ENCODE measurements at places on chromosomes 4 and X. TPM values are rescaled to one million over a fixed set of nuclear protein-coding genes. Genes with fewer than 3 reads are reported as not detected.

- no peak for DNase-seq
- H3K36me3 ChIP-seq = no peaks in the 10 kb centered on the region
- H3K27me3 ChIP-seq = no peaks in the 10 kb centered on the region
These were observed 34.0 kb downstream of the CENPU start for GRCh38 chr4:184699941-184700340.

GRCh38 chrX:47093248-47093647, 15.0 kb downstream of the RGN start:
- no peaks in the 10 kb centered on the region for H3K27me3 ChIP-seq
- H3K36me3 ChIP-seq = no peaks in the 10 kb centered on the region
- H3K4me1 ChIP-seq = no peaks in the 10 kb centered on the region
- no peak for DNase-seq
- no peak overlapping the region for H3K4me3 ChIP-seq

DNA sequence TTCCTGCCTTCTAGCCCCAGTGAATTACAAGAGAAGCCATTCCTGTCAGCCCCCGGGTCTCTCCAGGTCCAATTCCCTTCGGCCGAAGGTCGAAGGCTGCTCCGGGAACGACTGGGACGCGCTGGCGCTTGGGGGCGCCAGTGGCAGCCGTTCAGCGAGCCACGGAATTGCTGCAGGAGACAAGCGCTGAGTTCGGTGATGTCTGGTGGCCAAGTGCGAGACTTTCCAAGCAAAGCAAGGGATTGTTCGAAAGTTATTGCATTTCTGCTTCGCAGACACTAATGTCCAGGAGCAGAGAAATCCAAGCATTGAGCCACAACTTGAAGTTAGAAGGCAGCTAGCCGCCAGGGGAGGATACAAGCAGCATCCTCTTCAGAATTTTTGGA, 1.1 kb upstream of the DKK2 start:
- no peaks in the 10 kb centered on the region for H3K36me3 ChIP-seq
- peaks cover 25% of the 10 kb centered on the region for H3K4me1 ChIP-seq
- DNase-seq = peak; percentile 81

DNA sequence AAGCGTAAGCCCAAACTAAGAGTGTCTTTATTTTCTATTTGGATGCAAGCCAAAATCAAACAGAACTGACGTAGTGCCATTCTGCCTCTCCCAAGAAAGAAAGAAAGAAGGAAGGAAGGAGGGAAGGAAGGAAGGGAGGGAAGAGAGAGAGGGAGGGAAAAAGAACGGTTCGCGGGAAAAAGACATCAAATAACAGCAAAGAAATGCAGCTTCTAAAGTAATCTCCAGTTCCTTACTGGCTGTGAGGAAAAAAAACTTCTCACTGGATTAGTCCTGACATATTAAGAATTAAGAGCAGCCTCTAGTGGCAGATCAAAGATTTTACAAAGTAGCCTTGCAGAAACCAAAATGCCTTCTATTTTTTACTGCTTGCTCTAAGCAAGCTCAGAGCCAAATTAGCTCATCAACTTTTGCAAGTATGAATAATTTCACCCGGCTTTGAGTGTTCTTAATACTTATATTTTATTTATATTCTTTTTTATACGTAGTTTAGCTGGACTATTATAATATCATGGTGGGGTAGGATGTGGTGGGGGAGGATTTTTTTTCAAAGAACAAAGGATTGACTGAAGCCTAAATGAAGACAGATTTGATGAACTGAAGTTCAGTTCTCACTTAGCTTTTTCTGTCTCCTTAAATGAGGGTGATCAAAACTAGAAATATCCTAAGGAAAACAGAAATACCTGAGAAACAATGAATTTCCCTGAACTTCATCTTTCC, 36.6 kb downstream of the PITX2 start:
- H3K27me3 ChIP-seq = no peaks in the 10 kb centered on the region
- H3K36me3 ChIP-seq = no peaks in the 10 kb centered on the region
- no peak for DNase-seq
- H3K4me3 ChIP-seq = no peak overlapping the region

DNA sequence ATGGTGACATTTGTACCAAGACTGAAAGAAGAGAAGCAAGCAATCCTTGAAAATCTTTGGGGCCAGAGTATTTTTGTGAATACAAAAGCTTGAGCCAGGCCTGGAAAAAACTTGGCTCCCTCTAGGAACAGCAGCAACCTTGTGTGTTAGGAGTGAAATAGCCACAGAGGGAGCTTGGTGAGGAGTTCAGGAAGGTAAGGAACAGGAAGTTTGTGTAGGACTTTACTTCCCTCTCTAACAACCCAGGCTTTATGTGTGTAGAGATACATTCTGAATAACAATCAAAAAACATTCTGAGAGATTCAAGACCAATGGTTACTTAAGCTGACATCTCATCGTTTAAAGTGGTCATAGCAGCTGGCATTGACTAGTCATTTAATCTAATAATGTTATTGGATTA, 668.5 kb downstream of the PCDH18 start:
- H3K4me3 ChIP-seq = no peak overlapping the region
- no peaks in the 10 kb centered on the region for H3K36me3 ChIP-seq
- H3K27ac ChIP-seq = no peak overlapping the region
- DNase-seq = no peak

GRCh38 chr4:76197971-76198410, 15.6 kb downstream of the SCARB2 start:
- H3K36me3 ChIP-seq = peaks cover 12% of the 10 kb centered on the region
- no peak overlapping the region for H3K4me3 ChIP-seq
- no peak for DNase-seq
- peaks cover 73% of the 10 kb centered on the region for H3K4me1 ChIP-seq
- H3K27ac ChIP-seq = peak overlapping the region; percentile 79

- no peaks in the 10 kb centered on the region for H3K4me1 ChIP-seq
- H3K27me3 ChIP-seq = no peaks in the 10 kb centered on the region
- H3K27ac ChIP-seq = no peak overlapping the region
These were observed 459.7 kb downstream of the INPP4B start for GRCh38 chr4:142386449-142386848.

DNA sequence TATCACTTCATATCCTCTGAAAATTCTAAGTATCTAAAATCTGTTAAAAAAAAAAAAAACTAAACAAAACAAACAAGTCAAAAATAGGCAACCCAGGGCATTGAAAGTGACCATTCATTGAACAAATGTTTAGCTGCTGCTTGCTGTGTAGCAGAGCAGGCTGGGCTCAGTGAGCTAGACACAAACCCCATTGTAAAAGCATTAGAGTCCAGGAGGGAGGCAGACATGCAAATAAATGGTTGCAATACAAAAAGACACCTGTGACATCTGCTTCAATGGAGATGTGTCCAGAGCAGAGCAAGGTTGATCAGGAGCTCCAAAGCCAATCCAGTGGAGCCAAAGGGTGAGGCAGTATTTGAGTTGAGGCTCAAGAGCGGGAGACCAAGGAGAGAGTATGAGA, 267.3 kb upstream of the GATB start:
- H3K27ac ChIP-seq = no peak overlapping the region
- no peak for DNase-seq
- no peaks in the 10 kb centered on the region for H3K4me1 ChIP-seq
- no peak overlapping the region for H3K4me3 ChIP-seq
- H3K36me3 ChIP-seq = no peaks in the 10 kb centered on the region

ANOS1 gene
- 3.8 TPM for total RNA-seq

MORC4 gene
- total RNA-seq = 25.7 TPM
